Myocyte (in vitro differentiated cells): ENCODE measurements at places on chromosomes 5 and 9. TPM values are rescaled to one million over a fixed set of nuclear protein-coding genes. Genes with fewer than 3 reads are reported as not detected.

GRCh38 chr9:28272127-28272526 is 698.8 kb upstream of the C9orf72 start:
- no peak for DNase-seq

GRCh38 chr5:84378961-84379360 is 5.7 kb downstream of the EDIL3 start:
- peak; percentile 56 for DNase-seq

- DNase-seq: no peak
Measured at GRCh38 chr5:158303275-158303674, 444.3 kb upstream of the CLINT1 start.

GRCh38 chr9:10366171-10366779 is 246.5 kb downstream of the PTPRD start:
- DNase-seq: peak; percentile 0

DNA sequence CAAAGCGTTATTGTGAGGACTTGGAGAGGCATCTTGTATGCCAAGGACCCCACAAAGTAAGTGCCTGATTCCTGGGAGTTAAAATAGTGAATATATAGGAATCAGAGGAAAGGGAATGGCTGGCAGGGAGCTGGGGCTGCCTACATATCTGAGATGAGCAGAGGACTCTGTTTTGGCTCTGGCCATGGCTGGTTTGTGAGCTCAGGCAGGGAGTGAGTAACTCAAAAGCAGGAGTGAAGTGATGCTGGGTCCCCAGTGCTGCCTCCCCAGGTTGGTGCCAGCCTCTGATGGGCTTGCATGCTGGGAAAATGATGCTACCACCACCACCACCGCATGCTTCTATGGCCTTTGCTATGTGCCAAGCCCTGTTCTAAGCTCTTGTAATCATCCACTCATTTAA is 246.0 kb upstream of the MVB12B start:
- DNase-seq: no peak

DNA sequence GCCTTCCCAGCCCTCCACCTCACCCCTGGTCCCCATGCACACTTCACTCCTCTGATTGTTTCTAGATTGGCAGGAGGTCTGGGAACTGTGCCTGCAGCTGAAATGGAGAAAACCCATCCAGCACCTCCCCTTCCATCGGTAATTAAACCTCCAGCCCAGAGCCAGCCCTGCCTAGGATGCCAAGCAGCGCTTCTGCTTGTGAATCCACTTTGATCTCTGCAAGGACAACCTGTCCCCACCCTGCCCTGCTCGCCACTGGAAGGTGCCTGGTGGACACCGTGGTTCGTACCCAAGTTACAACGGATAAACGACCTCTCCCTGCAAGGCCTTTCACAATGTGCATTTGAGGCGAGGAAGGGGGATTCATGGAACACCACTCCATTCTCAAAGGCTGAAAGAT is 50.6 kb downstream of the IRX2 start:
- no peak for DNase-seq

DNA sequence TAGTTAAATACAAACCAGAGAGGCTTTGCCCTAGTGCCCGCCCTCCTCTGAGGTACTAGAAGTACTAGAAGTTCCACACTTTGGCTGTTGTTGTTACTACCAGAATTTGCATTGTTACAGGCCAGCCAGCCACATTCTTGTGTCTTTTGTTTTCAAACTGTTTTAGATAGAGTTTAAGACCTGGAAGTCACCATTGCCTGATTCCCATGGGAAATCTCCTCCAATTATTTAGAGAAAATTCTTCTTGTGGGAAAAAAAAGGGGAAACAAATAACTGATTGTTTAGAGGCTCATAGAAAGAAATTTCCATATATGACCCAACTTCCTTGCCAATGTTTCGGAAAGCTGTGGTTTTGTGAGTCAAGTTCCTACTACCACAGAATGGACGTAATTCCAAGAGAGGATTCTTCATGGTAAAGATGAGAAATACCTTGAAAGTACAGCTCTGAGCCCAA is 252.2 kb downstream of the GOLPH3 start:
- DNase-seq: peak; percentile 7

DNA sequence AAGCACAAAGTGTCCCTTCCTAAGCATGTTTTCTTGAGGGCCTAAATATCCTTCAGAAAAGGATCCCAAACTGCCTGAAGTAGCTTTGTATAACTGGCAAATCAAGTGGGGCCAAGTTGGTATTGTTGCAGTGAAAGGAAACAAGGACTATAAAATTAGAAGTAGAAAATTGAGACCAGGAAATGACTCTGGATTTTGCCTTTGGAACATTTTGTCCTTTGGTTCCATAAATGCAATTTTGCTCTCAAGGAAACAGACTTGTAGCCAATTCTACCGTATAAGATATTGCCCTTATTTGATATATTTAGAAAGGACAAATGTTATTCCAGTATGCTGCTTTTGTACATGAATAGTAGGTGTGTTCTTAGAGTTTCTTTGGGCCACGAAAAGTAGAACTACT is 34.4 kb downstream of the RABGAP1 start:
- no peak for DNase-seq

- no peak for DNase-seq
Measured at GRCh38 chr5:147699496-147700088, 82.9 kb downstream of the JAKMIP2 start.

- peak; percentile 5 for DNase-seq
Measured at GRCh38 chr5:92749943-92750342, 831.1 kb downstream of the NR2F1-AS1 start.

DNA sequence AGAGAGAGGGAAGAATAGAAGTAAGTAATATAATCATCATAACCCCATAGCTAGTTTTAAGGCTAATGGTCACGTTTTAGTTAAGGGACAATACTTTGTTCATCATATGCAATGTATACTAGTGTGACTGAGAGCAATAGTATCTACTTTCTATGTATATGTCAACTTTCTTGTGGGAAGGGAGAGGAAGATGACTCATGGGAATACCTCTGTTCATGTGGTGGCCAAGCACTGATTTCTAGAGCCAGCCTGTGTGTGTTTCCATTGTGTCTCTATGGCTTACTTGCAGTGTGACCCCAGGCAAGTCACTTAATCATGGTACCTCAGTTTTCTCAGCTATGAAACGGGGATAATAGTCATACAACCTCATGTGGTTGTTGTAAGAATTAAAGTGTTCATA is 639.6 kb downstream of the CETN3 start:
- no peak for DNase-seq

- DNase-seq: peak; percentile 71
Measured at GRCh38 chr9:107807183-107807582, 317.6 kb upstream of the KLF4 start.

- no peak for DNase-seq
Measured at GRCh38 chr9:98905015-98905414, 38.7 kb upstream of the COL15A1 start.

DNA sequence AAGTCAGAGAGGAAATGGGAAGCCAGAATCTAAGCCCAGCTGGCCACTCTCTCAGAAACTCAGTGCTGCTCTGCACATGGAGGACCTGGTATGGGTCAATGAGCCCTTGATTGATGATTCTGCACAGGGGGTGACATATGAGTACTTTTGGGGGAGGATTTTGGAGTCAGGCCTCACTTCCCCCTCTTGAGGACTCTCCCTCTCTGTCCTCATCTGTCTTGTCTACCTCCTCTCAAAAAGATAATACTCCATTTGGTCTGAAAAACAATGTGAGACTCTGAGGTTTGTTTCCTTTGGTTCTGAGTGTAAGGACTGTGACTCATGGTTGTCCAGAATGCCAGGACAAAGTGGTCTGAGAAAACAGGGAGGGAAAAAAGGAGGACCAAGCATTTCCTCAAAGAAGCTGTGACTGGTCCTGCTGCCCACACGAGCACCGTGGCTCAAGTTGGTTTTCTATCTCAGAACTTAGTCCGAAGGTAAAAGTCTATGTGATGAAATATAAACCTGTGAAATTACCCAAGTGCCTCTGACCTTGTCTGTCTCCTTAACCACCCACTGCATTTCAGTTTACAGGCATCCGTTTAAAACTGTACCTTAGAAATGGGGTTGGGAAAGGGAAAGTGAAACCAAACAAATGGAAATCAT is 11.1 kb downstream of the TTC39B start:
- DNase-seq: peak; percentile 60

DNA sequence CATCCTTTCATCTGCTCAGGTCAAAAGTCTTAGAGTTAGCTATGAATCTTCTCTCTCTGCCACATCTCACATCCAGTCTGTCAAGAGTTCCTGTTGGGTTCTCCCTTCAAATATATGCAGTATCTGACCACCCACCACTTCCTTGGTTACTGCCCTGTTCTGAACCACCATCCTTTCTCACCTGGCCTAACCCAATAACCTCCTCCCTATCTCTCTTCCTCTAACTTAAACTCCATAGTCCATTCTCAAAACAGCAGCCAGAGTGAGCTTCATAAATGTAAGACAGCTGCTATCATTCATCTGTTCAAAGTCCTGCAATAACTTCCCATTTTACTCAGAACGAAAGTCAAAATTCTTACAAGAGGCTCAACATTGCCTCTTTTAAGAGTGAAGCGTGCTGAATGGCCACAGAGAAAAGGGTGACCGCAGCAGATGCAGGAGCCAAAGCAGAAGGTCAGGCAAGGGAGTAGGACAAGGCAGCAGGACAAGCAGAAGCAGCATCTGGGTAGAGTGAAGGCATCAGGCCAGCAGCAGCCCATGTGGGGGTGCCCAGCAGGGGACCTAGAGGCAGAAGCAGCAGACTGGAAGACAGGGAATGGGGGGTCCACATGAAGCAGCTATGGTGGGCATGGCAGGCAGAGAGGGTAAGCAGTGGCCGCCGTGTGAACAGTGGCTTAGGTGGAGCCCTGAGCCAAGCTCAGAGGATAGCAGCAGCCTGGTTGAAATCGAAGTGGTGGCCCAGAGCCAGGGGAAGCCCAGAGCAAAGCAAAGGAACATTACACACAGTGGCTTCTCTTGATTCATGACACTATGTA is 39.3 kb upstream of the CDC42SE2 start:
- DNase-seq: no peak

- no peak for DNase-seq
Measured at GRCh38 chr9:124390794-124391658, 24.2 kb downstream of the PSMB7 start.

DNA sequence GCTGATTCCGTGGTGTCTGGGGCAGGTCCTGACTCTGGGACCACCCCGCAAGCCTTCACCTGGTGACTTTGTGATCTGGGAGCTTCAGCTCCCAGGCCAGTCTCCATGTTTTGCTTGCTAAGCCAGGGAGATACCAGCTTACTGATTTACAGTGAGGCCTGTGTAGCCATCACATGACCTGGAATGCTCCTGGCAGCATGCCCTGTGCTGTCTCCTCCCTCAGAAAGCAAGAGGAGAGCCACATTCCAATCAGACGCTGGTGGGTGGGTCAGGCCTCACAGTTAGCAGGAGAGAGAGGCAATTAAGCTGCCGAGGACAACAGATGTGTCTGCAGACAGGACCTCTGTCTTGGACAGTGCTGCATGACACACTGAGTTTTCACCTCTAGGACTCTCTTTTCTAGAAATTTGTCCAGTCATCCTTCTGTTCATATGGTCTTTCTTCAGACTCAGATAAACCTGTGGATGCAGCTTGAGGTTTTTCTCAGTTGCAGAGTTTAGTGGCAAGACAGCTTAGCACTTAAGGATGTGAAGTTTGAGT is 24.4 kb upstream of the GRPEL2 start:
- DNase-seq: peak; percentile 98

DNA sequence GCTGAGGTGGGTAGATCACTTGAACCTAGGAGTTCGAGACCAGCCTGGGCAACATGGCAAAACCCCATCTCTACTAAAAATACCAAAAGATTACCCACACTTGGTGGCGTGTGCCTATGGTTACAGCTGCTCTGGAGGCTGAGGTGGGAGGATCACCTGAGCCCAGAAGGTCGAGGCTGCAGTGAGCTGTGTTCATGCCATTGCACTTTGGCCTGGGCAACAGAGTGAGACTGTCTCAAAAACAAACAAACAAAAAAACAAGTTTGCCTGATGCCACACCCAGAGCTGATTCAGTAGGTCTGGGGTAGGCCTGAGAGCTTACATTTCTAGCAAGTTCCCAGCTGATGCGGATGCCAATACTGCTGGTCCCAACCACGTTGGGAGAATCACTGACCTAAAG is 60.5 kb upstream of the HSPA9 start:
- DNase-seq: no peak

GRCh38 chr9:70589571-70590314 is 175.3 kb upstream of the KLF9 start:
- no peak for DNase-seq

- DNase-seq: no peak
Measured at GRCh38 chr5:166433679-166434078, 1857.8 kb upstream of the WWC1 start.

- DNase-seq: no peak
Measured at GRCh38 chr5:55517804-55518203, 17.0 kb downstream of the PLPP1 start.

GRCh38 chr9:3875361-3876132 is 349.7 kb upstream of the RFX3 start:
- DNase-seq: peak; percentile 78

DNA sequence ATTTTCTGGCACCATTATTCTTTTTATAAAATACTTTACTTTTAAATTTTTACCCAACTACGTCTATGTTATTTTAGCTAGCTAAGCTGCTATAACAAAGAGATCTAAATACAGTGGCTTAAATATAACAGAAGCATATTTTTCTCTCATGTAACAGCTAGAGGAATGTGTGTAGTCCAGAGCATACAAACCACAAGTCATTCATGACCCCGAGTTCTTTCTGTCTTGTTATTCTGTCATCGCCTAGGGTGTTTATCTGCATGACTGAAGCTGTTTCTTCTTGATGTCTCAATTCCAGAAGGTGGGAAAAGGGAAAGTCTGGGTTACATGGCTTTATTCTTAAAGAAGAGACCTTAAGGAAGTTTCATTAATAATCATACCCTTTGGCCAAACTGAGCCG is 136.9 kb upstream of the RFX3 start:
- DNase-seq: peak; percentile 6

DNA sequence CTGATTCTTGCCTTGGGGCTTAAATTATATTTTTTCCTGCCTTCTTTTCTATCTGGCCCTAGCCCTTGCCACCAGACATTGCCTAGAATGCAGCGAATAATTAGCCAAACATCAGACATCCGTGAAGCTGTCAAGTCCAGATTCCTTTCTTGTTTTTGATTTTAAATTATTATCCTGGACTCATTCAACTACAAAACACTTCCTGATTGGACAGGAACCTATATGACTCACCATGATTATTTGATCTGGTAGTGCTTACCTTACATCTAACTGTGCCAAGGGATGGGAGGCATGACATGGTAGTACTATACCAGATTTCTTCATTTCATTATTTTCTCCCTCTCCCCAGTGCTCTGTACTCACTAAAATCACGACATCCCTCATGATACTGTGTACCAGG is 829.6 kb downstream of the TLR4 start:
- no peak for DNase-seq

DNA sequence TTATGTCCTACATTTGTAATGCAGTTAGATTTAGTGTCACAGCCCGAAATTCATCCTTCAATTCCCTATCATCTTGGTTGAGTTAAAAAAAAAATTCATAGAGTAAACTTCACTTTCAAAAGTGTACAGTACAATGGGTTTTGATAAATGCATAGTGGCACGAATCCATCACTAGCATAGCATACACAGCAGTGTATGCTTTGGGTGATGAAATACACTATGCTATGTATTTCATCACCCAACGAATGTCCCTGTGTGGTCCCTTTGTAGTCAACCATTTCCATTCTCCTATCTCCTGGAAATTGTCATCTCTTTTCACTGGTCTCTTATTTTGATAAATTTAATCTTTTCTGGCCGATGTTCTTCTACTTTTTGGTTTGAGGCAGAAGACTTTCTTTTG is 129.4 kb upstream of the BASP1 start:
- DNase-seq: no peak

Gene PDCD1LG2
- 4.1 and 4.7 TPM in 2 replicates for total RNA-seq

Gene PCDHA11
- 0.13 and 0.26 TPM in 2 replicates for total RNA-seq

Gene CXCL14
- total RNA-seq: not detected in 2 replicates

Gene AJM1
- 2.7 and 6.5 TPM in 2 replicates for total RNA-seq

Gene EDIL3
- total RNA-seq: 86.1 and 118 TPM in 2 replicates

Gene SMIM33
- total RNA-seq: not detected in 2 replicates

Gene MARCOL
- not detected in 2 replicates for total RNA-seq

Gene ACSL6
- 0.31 and 1.3 TPM in 2 replicates for total RNA-seq

Gene SERINC5
- total RNA-seq: 20.4 and 23.7 TPM in 2 replicates
